ENCODE measurements at places on chromosomes 5 and 9.

- no peak for DNase-seq
These were observed 95.9 kb downstream of the UGCG start for GRCh38 chr9:111992523-111992922.

GRCh38 chr9:123550012-123550411 is 194.0 kb downstream of the CRB2 start:
- DNase-seq = no peak

DNA sequence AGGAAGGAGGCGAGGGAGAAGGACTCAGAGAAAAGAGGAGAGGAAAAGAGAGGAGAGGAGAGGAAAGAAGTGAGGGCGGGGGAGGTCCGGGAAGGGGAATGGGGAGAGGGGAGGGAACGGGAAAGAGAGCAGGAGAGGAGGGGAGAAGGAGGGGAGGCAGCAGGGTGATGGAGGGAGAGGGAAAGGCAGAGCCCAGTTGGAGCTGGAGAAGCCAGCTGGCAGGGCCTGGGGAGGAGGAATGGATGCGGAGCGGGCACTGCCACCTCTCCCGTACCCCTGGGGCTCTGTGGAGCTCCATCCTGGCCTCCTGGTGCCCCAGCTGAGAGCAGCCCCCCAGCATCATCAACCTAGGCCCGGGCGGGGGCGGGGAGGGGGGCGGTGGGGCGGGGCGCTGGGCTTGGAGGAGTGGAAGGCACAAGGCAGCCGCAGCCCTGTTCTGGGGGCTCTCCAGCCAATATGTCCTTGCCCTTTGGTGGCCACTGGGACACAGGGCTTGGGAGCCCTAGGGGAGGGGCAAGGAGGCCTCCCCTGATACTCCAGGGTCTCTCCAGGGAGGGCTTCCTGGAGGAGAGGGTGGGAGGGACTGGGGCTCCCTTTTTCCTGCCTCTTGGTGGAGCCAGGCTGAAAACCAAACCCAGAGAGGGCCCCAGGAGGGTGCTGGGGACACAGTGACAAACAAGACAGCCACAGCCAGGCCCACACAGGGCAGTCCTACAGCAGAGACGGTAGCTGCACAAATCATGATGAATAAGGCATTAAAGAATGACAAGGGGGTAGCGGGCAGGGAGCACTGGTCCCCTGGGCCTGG is 123.7 kb downstream of the C9orf50 start:
- DNase-seq = no peak

- DNase-seq = peak; percentile 42
These were observed 117.2 kb downstream of the NRG2 start for GRCh38 chr5:139925650-139926640.

All from CD4-positive, alpha-beta T cell treated with Interleukin-17A for 1 hour (primary cell).